ENCODE measurements at places on chromosomes 12 and 14.

DNA sequence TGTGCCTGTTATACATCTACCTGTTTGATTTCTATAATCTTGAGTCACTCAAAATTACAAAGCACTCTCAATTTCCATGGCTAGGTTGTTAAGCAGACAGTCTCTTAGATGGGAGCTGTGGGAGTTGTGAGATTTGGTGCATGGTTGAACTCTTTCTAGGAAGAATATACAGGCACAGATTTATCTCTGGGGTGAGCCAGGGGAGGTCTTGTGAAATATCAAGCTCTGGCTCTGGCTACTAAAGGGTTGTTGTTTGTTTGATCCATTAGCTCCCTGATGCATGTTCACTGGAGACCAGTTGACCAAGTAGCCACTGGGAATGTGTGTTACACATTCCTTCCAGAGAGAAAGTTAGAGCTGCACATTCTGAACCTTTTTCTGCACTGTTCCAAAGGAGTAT is 117.2 kb upstream of the HMGA2 start:
- no peak for DNase-seq

DNA sequence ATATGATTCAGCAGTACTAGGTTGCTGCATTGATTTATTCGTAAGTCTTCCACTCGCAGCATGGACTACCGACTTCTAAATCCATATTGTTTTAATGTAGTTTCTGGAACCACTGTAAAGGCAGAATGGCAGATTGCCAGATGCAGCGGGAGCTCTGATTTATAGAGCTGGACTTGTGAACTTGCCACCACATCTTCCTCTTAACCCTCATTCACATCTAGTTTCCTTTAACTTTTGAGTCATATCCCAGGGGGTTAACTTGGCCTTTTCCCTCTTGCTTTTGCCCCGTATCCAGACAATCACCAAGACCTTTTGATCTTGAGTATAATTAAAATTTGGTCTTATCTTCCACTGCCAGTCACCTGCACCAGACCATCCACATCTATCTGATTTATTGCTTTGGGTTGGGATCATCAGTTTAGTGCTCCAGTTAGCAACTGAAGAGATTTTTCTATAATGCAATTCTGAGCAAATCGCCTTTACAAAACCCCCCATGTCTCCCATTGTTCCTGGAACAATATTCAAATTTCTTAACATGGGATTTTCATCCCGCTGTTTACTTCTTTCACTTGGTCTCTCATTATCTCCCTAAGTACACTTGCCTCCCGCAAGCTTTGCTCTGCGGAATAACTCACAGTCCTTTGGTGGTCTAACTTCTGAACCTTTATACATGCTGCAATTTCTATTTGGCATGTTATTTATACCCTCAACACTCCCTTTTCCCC is 130.5 kb downstream of the ACSS3 start:
- DNase-seq: no peak

GRCh38 chr14:82655770-82656169 is 1122.1 kb upstream of the SEL1L start:
- no peak for DNase-seq

GRCh38 chr14:81192594-81192993 is 28.2 kb downstream of the GTF2A1 start:
- no peak for DNase-seq

GRCh38 chr12:91163116-91163515 is 19.5 kb downstream of the DCN start:
- DNase-seq: no peak

DNA sequence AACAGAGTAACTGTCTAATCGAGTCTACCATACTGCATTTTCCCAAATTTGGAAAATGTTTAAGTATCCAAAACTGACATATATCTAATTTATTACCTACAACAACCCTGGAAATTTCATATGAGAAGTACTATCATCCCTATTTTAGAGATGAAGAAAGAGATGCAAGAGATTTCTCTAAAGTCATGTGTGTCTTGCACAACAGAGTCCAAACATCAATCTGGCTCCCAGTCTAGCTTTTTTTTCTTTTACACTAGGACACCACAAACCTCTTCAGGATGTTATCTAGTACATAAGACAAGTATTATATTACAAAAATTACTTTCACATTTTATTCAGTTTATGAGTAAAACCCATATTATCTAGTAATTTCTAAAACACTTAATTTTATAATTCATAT is 39.1 kb downstream of the CAPS2 start:
- DNase-seq: no peak

GRCh38 chr12:17017402-17017801 is 411.4 kb upstream of the LMO3 start:
- no peak for DNase-seq

GRCh38 chr12:92471551-92471950 is 231.2 kb upstream of the PLEKHG7 start:
- no peak for DNase-seq

Measured in neural crest cell (in vitro differentiated cells).